Stimulated activated CD4-positive, alpha-beta T cell treated with anti-CD3 and anti-CD28 coated beads, Interleukin-4, amount 100 ng/mL, for 24 hours (primary cell): ENCODE measurements at places on chromosomes 16 and 17.
A peak's percentile ranks its signal among the peaks of the same experiment; 100 is the strongest.

- no peak for DNase-seq
These were observed 486 bp downstream of the SYT17 start for GRCh38 chr16:19168371-19169081.

DNA sequence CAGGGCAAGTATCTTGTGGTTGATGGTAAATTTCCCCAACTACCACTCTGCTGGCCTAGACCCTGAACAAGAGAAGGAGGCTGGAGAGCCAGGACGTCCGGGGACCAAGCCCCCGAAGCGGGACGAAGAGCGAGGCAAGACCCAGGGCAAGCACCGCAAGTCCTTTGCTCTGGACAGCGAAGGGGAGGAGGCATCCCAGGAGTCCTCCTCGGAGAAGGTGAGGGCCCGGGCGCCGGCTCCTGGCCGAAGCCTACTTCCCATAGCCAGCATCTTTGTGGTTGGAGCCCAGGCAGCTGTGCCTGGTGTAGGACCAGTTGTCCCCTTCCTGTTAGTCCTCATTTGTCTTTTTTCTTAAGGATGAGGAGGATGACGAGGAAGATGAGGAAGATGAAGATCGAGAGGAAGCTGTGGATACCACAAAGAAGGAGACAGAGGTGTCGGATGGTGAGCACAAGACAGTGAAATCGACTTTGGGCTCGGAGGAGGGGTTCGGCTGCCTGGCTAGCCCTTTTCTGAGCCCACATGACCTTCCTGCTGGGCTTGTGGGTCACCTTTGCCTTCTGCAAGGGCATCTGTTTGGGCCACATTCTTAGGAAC lies 11.8 kb downstream of the SETD1A start:
- no peak for DNase-seq

- no peak for DNase-seq
These were observed 15.2 kb downstream of the ADAD2 start for GRCh38 chr16:84205976-84206691.

GRCh38 chr17:74491626-74492025 lies 25.2 kb downstream of the CD300A start:
- DNase-seq = no peak

DNA sequence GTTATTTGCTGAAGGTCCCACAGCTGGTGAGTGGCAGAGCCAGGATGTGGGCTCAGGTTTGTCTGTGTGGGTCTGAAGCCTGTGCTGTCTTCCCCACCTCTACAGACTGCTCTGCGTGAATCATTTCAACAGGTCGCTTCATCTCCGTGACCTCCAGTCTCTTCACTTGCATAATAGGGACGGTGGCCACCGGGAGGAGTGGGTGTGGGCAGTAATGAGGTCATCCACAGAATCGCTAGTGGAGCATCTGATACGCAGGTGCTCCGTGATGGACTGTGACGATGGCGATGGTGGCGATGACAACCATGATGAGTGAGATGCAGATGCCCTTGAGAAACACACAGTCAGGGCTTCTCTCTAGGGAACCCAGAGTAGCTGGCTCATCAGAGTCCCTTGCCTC lies 120.2 kb downstream of the RAP1GAP2 start:
- DNase-seq = no peak

- no peak for DNase-seq
These were observed 29.5 kb downstream of the CDH5 start for GRCh38 chr16:66395806-66396555.

DNA sequence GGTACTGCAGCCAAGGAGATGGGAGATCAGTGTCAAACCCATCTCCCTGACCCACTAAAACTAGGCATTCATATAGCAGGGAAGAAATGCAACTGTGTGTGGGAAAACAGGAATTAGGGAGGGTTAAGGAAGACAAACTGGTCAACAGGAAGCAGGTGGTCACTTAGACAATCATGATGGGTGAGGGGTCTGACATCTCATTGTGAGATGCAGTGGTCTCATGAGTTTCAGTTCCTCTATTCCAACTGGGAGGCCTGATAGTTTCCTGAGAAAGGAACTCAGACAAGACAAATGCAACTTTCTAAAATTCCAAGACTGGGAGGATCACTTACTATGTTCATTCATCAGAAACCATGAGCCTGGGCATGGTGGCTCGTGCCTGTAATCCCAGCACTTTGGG lies 361.4 kb upstream of the C16orf82 start:
- no peak for DNase-seq

DNA sequence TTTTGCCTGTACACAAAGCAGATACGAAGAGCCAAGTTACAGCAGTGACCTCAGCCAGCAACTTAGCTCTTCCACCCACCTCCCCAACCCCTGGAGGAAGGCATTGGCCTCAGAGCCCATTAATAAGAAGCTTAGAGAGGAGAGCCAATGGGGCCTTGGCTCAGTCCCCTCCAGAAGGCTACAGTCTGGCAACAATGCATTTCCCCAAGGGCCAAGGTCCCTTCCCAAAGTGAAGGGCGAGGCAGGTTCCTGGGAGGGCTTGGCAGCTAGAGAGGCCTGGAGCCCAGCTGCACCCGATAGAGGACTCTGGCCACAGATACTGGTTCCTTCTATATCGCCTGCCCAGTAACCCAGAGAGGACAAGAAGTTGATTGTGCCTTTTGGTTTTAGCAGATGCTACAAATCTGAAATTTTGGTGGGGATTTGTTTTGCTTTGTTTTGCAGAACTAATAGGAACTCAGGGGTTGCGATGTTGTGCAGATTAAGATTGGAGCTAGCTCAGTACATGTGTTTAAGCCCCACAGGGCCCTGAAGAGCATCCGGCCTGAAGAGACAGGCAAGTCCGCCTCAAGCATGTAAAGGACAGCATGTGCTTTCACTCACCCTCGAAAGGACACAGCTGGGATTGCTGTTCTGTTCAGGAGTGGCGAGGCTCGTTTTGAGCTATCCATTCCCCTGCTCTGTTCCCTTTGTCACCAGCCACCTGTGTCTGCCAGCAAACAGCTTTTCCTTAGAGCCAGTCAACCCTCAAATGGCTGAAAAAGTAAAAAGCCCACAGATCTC lies 12.0 kb upstream of the PNPO start:
- no peak for DNase-seq

DNA sequence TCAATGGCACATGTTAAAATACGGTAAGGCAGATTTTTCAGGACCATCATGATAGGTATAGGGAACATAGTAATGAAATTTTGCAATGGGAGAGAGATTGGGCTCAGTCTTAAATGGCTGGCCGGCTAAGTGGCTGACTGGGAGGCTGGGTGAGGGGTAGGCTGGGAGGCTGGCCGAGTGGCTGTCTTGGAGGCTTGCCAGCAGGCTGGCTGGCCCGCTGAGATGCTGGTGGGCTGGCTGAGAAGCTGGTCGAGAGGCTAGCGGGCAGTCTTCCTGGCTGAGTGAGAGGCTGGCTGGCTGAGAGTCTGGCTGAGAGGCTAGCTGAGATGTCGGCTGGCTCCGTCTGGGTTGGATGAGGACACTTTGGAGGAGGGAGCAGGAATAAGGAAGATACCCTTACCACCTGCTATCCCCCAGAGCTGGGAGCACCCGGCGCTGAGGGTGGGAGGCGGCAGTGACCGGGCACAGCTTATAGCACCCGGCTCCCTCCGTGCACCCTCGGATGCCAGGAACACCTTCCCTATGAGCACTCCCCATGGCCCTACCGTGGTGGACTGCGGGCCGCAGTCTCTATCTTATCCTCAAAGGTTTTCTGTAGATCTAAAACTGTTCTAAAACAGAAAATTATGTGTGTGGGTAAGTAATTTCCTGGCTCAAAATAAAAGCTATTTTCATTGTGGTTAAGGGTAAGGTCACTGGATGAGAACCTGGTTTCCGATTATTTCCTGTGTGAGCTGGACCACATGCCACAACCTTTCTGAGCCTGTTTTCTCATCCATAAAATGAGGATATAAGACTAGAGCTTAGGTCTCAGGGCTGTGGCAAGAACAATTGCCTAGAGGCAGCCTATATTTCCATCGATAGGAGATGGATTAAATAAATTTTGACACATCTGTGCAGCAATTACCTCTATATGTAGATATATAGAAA lies 34.5 kb upstream of the TMC5 start:
- DNase-seq = no peak

GRCh38 chr16:29809031-29809747 lies 2.8 kb upstream of the PRRT2 start:
- peak; percentile 9 for DNase-seq

DNA sequence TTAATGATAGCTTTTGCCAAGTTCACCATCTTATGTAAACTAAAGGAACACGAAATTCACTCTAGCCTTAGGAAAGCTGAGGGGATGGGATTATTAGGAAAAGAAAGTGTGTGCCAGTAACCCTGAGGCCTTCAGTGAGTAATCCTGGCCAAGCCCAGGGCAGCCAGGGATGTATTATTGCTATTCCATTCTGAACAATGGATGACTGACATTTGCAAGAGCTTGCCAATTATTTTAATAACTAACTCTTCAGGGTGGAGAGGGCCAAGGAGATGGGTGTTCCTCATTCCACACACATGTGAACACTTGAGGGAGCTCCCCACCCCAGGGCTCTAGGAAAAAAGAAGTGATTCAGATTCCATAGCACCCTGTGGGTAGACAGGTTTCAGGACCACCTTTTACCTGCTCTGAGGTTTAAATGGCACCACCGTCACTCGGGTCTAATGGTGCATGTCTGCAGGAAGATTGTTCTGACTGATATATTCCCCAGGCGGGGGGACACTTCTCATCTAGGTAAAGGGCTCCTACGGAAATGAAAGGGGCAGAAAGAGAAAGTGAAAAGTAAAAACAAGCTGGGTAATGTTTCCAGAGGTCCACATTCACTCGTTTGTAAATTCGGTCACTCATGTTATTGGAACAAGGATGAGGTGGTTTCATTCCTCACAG lies 41.5 kb downstream of the TK2 start:
- no peak for DNase-seq

DNA sequence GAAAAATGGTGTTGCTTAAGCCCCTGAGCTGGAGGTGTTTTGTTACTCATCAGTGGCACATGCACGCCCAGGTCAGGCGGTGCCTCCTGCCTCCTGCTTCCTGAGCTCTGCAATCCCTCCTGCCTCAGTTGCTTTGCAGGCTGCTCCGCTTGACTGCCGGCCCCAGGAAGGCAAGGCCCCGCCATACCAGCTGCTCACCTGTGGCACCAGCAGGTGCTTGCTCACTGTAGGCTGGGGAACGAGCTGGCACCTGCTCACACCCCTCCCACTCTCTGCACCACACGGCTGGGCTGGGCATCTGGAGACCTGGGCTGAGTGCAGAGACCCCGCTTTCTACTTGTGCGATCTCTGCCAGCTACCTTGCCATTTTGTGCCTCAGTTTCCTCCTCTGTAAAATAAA lies 200.2 kb downstream of the RBFOX3 start:
- DNase-seq = no peak

DNA sequence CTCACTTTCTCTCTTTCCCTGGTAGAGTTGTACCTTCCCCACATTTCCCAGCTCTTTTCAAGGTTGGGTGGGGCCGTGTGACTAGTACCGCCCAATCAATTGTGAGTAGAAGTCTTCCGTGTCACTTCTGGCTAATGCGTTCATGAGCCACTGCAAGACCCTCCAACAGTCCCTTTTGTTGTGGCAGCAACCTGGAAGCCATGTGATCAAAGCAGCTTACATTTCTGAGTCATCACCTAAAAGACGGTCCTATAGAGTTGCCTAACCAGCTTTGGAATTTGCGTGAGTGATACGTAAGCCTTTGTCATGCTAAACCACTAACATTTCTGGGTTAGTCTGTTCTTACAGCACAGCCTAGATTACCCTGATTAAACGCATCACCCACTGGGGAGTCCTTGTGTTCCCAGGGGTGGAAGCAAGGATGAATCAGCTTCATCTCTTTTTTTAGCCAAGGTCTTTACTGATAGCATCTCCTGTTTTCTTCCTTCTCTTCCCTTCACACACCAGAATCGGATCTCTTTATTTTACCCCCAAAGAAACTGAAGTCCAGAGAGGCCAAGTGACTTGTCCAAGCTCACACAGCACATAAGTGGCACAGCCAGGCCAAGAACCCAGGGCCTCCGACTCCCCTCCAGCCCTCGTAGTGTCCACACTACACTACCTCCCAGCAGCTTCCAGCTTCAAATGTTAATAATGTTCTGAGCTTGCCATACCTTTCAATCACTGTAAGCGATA lies 366.3 kb upstream of the XYLT1 start:
- DNase-seq = no peak
